ENCODE measurements at places on chromosomes 12 and 14.

DNA sequence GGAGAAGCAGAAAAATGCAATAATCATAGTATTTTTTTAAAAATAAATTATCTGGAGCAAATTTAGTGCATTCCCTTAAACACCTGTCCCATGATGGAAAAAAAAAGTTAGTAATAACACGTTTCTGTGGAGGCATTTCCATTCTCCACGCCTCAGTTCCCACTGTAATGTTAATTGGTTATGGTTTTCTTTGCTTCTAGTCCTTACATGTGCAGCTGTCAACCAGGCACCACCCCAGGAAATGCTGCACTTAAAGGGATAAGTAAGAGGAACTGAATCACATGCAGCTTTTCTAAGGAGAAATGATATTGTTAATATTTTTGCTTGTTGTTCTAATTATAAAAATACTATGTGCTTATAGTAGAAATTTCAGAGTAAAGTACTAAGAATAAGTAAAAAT, 240.3 kb downstream of the ZFP36L1 start:
- DNase-seq = peak; percentile 78

- peak; percentile 73 for DNase-seq
Measured at GRCh38 chr14:50230701-50231474, 490 bp downstream of the SOS2 start.

DNA sequence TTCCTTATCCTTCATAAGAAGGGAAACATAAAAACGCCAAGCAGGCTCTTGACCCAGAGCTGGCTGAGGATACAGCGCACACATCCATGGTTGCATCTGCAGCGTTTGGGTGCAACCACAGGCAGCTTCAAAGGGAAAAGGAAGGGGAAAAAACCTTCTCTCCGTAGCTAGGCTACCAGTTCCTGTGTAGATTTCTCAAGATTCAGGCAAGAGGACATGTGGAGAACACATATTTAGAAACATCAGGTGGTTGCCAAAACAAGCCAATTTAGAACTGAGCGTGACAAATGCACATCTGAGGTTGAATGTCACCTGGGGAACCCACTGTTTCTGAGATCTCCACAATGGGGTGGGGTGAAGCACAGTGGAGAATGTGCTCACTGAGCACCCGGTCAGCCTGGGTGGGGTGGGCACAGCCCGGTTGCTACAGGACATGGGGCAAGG, 78.3 kb upstream of the BDKRB2 start:
- DNase-seq = peak; percentile 74

GRCh38 chr12:6124411-6125309, at the start of gene VWF:
VWF (minus strand) TSS chr12:6124670; CDS start chr12:6123196, 1,474 bp downstream.
- peak; percentile 87 for DNase-seq

DNA sequence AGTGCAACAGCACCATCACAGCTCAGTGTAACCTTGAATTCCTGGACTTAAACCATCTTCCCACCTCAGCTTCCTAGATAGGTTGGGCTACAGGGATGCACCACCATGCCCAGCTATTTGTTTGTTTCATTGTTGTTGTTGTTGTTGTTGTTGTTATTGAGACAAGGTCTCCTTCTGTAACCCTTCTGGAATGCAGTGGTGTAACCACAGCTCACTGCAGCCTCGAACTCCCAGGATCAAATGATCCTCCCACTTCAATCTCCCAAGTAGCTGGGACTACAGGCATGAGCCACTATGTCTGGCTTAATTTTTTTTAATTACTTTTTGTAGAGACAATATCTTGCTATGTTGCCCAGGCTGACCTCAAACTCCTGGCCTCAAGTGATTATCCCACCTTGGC, 1.2 kb upstream of the NEMP1 start:
- no peak for DNase-seq

DNA sequence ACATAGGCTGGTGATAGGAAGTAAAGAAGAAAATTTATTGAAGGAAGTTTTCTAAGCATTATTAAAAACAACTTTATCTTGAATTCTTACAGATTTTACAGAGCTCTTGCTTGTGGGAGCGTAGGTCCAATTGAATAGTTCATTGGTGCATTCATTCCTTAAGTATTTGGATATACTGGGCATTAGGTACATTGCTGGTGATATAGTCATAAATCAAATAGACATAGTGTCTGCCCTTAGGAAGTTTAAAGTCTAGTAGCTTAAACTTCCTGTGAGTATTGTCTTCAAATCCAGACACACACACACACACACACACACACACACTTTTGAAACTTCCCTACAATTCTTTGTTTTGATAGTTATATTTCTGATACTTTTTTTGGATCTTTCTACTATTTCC, 226.7 kb downstream of the FUT8 start:
- DNase-seq = no peak

DNA sequence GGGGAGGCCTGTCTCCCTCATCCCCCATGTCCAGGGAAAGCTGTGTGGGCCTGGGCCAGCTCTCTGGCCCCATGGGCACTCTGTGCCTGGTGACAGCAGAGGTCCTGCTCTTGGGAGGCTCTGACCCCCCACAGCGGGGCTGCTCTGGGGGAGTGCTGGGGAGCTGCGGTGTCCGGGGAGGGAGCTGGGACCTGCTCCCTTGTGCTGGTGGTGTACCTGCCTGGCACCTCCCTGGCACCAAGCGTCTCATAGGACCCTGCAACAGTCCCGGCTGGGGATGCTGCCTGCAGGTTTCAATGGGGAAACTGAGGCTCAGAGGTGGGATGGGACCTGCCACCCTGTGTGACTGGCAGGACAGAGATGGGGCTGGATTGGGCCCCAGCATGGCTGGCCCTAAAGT, 111.3 kb downstream of the KIF26A start:
- DNase-seq = no peak

DNA sequence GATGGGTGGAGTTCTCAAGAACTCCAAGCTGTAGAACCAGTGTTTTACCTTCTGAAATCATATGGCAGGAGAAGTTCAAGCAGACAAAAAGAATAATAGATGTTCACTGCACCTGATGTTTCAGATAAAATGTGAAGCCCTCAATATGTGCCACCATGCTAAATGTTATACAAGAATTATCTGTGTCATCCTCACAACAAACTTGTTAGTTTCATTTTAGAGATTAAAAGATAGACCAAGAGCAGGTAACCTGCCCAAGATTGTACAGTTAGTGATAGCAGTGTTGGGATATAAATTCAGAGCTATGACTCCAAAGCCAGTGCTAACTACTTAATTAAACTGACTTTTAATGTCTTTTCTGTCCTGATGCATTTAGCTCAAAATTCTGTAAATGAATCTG, 44.7 kb downstream of the FRS2 start:
- DNase-seq = no peak

GRCh38 chr14:68544081-68544892, 248.6 kb downstream of the ZFP36L1 start:
- DNase-seq = no peak

- DNase-seq = no peak
Measured at GRCh38 chr12:58745348-58746125, 174.8 kb downstream of the LRIG3 start.

GRCh38 chr12:29160230-29160629, 11.2 kb downstream of the FAR2 start:
- no peak for DNase-seq

- peak; percentile 16 for DNase-seq
Measured at GRCh38 chr12:1916371-1917171, 1.9 kb downstream of the CACNA2D4 start.

- DNase-seq = no peak
Measured at GRCh38 chr14:104975481-104976197, 2.5 kb downstream of the AHNAK2 start.

DNA sequence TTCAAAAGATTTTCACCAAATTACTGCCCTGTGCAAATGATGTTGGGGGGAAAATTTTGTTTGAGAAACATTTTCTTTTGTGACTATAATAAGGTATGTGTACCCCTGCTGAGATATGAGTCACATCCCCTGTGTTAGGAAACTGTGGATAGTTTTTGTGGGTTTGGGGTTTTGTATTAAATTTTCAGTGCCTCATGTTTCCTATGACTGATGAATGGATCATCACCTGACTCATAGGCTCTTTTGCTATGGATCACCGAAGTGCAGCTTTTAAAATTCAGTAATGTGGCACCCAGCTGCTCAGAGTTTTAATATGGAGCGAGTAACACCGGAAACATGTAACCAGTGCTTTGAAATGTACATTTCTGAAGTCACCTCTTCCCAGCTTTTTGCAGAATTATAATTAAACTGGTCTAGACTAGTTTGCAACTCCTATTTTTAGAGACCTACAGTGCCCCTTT, 167.4 kb upstream of the HMGA2 start:
- peak; percentile 89 for DNase-seq

DNA sequence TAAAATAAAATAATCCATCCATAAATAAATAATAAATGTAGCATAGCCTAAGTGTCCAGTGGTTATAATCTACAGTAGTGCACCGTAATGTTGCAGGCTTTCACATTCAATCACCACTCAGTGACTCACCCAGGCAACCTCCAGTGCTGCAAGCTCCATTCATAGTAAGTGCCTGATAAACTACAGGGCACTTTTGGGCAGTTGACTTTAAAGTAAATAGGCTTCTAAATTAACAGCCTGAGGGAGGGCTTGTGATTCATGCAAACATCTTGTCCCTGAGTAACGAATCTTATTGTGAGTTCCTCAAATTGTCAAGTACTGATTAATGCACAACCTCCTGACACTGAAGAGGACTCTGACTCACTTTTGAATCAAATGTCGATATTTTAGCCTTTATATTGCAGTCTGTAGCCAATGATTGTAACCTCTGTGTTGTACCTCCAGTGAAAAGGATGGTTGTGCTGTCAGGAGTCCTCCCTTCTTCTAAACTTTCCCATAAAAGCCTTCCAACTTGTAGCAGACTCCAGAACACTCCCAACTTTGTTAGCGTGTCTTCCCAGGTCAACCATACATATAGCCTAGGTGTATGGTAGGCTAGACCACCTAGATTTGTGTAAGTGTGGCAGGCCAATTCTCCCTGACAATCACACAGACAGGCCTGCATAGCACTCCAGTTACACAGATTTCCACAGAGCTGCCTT, 55.0 kb upstream of the BICD1 start:
- DNase-seq = no peak

- DNase-seq = peak; percentile 75
Measured at GRCh38 chr12:14904854-14905253, 19.2 kb upstream of the MGP start.

GRCh38 chr14:56738020-56738419, 72.3 kb downstream of the OTX2 start:
- DNase-seq = no peak

DNA sequence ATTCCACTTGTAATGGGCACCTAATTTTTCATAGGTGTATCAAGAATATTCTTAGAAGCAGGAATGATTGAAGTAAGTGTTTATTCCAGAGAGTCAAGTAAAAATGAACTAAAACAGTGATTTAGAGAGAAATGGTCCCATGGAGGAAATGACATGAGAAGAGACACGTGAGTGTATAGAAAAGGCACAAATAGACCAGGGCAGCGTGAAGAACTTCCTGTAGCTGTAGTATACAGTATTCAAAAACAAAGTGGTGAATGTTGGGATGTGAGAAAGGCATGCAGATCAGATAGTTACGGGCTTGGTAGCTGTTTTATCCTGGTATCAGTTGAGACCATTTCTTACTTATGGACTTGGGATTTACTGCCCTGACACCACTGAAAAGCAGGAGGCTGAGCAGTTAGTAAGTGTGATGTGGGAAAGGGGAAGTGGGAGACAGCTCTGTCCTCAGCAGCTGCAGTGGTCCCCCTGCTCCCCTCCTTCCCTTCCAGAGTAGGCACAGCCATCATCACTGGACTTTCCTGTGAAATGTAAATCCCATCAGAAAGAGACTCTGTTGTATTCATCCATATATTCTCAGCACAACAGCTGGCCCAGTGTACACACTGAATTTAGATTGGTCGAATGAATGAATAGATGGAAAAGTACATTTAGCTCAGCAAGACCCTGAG, 16.8 kb upstream of the TESPA1 start:
- DNase-seq = no peak

- DNase-seq = no peak
Measured at GRCh38 chr12:34591966-34592365, 569.7 kb downstream of the ALG10 start.

GRCh38 chr12:132690112-132690511, 2.7 kb downstream of the PXMP2 start:
- DNase-seq = no peak

DNA sequence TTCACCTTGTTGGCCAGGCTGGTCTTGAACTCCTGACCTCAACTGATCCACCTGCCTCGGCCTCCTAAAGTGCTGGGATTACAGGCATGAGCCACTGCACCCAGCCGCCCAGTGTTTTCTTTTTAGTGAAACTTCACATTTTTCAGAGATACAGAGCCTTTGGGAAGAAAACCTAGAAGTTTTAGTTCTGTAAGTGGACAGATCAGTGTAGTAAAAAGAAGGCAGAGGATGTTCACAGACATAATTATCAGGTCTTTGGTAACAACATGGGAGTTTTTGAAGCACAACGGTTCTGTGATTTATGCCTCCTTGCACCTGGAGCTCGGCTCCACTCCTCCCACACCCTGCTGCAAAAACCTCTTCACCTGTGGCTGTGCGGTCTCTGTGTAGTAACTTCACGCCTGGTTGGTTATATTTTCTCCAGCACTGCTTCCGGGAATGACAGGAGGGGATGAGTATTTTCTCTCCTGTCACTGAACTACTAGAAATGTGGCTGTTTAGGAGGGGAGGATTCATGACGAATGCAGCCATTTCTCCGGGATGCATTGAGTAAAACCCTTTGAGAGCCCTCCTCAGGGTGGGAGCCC, 67.0 kb downstream of the ARF6 start:
- DNase-seq = no peak

DNA sequence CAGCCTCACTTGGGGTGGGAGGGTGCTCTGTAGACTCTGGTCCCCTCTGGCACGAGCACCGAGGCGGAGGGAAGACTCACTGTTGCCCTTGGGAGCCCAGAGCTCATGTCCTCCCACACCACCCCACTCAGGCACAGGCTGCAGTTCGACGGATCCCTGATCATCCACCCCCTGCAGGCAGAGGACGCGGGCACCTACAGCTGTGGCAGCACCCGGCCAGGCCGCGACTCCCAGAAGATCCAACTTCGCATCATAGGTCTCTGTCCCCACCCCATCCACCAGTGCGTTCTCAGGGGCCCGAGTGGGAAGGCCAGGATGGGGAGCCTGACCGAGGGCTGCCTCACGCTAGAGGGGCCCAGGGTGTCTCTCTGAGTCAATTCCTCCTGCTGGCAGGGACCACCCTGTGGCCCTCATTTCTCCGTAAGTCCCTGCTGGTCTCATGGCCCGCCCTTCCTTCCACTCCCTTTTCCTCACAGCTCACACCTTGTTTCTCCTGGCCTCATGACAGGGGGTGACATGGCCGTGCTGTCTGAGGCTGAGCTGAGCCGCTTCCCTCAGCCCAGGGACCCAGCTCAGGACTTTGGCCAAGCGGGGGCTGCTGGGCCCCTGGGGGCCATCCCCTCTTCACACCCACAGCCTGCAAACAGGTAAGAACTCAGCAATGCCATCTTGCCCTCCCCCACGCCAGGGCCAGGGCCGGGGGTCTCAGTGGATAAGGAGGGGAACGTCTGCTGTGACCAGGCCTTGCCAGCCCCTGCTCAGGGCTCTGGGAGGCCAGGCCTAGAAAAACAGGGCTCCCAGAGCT, 27.0 kb downstream of the PAPLN start:
- DNase-seq = no peak

DNA sequence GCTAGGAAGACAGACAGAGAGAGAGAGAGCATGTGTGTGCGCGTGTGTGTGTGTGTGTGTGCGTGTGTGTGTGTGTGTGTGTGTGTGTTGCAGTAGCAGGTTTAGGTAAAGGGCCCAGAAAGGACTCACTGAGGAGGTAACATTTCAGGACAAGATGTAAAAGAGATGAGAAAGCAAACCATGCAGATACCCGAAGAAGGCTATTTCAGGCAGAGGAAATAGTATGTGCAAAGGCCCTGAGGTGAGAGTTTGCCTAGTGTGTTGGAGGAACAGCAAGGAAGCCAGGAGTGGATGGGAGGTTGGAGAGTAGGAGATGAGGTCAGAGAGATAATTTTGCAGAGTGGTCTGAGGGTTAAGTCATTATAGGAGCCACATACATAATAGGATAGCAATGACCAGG, 754.3 kb upstream of the TBX3 start:
- no peak for DNase-seq
